ENCODE measurements at places on chromosomes 6 and 20.

- DNase-seq = no peak
Measured at GRCh38 chr20:48772183-48772976, 55.4 kb downstream of the PREX1 start.

GRCh38 chr6:134047673-134048072, 4.8 kb downstream of the SLC2A12 start:
- DNase-seq = no peak

- no peak for DNase-seq
Measured at GRCh38 chr6:45654673-45655072, 276.9 kb upstream of the SUPT3H start.

DNA sequence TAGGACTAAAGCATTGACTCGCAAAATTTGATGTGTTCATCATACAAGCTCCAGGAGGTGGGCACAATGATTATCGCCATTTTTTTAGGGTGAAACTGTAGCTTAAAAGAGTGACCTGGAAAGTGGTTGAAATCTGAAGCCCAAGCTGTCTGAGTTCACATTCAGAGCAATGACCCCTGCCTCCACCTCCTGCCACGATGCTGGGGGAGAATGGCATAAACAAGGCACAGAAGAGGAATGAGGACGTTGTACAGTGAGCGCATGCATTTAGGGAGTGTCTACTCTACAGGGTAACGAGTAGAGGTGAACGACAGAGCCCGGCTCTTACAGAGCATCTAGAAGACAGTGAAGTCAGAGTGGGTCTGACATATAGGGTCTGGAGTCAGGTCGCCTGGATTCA, 37.2 kb downstream of the CNKSR3 start:
- no peak for DNase-seq

GRCh38 chr20:52833901-52834300, 138.3 kb upstream of the TSHZ2 start:
- DNase-seq = no peak

GRCh38 chr6:158751224-158751623, 67.9 kb downstream of the EZR start:
- no peak for DNase-seq

DNA sequence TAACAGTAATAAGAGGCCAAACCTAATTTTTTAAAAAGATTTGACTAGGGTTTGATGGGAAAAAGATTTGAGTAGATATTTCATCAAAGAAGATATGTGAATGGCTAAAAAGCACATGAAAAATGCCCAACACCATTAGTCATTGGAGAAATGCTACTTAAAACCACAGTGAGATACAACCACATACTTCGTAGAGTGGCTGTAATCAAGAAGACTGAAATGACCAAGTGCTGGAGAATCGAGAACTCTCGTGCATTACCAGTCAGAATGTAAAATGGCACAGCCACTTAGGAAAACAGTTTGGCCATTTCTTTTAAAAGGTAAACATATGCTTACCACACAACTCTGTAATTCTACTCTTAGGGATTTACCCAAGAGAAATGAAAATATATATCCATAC, 175.5 kb downstream of the EYA2 start:
- DNase-seq = no peak

- DNase-seq = no peak
Measured at GRCh38 chr6:87261534-87261933, 60.9 kb upstream of the SMIM8 start.

GRCh38 chr20:44319839-44320422, 8.9 kb upstream of the FITM2 start:
- no peak for DNase-seq

- DNase-seq = no peak
Measured at GRCh38 chr6:147833607-147834006, 325.1 kb downstream of the SAMD5 start.

- DNase-seq = no peak
Measured at GRCh38 chr6:158249340-158249836, 62.9 kb upstream of the TULP4 start.

DNA sequence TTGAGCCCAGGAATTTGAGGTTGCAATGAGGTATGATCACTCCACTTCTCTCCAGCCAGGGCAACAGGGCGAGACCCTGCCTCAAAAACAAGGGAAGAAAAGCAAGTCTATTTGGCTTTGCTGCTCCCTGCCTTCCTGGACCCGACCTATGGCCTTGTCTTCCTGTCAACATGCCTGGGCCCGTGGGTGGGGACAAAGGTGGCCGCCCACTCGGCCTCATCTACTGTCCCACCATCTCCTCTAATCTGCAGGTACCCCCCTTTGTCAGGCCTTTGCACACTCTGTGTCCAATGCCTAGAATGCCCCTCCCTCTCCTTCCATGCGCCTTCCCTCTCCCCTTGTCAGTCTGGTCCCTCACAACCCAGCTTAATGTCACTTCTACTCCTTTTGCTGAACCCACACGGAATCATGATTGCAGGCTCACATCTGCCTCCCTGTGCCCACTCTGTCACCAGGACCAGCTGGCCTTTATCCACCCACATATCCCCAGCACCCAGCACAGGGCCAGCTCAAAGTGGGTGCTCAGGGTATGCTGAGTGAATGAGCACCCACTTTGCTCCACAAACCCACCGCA, 40.3 kb downstream of the MDFI start:
- DNase-seq = no peak

- DNase-seq = no peak
Measured at GRCh38 chr6:132246120-132246617, 155.1 kb downstream of the MOXD1 start.

DNA sequence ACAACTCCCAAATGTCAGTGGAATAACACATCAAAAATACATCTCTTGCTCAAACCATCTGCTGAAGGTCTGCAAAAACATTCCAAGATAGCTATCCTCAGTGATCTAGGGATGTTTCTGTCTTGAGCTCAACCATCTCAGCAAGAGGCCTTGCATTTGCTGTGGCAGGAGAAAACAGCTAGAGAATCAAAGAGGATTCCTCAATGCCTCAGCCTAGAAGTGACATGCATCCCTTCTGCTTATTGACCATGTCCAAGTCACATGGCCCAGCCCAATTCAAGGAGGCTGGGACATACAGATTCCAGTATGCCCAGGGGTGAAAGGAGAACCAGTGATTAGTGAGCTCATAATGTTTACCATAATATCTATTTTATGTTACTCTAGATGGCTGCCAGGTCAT, 269.5 kb downstream of the PLCB1 start:
- DNase-seq = no peak

DNA sequence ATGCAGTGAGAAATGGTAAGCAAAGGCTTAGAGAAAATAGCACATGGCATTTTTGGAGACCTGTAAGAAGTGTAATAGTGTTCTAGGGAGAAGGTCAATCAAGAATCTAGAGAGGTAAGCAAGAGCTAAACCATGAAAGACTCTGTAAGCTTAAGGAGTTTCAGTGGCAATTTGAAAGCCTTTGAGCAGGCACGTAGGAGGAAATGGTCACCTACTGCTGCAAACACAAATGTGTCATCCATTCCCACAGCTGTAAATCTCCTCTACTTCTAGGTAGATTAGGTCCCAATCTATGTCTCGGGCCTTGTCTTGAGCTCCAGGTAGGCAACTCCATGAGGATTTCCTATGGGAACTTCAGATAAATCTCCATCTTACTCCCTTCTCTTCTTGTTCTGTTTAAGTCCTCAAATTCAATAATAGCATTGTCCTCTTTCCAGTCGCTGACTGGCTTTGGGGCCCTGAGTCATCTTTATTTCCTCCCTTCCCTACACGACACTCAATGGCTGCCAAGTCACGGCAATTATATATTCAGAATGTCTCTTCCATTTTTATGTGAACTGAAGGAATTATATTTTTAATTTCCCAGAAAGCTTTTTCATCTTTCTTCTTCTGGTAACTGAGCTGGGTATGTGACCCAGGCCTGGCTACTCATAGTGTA, 24.2 kb upstream of the PAQR8 start:
- DNase-seq = no peak

- no peak for DNase-seq
Measured at GRCh38 chr6:33271117-33271467, 584 bp downstream of the VPS52 start.

- DNase-seq = no peak
Measured at GRCh38 chr20:48673507-48673906, 154.3 kb downstream of the PREX1 start.

DNA sequence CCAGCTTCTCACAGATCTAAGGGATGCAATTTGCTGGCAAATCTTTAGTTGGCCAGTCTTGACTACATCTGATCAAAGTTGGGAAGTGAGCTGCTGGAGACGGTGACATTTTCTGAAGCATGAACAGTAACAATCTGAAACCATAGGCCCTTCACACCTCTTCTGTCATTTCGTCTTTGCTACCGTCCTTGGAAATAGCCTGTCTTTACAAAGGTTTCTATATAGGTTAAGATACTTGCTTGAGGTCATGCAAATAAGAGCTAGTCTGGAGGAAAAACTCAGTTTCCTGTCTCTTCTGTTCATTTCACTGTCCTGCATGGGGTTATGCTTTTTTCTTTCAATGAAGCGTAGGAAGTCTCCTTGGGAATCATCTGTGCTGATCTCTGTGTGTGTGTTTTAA, 55.6 kb downstream of the CARMIL1 start:
- DNase-seq = no peak

DNA sequence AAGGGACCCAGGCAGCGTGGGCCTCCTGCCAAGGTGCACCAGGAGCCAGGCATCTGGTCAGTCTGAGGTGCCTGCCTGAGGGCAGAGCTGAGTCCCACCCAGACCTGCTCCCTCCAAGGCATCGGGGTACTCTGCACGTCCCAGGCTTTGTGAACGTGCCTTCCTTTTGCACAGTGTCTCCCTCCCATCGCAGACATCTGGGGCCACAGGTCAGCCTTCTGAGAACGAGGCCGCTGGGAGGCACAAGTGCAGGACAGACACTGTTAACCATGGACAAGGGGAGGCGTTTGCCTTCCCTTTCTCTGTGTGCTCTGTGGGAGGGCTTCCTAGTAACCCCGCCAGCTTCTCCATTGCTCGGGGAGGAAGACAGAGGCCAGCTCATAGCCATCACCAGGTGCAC, 47.6 kb downstream of the TFAP2C start:
- DNase-seq = no peak

GRCh38 chr6:43007126-43007525, 6.6 kb downstream of the MEA1 start:
- no peak for DNase-seq

GRCh38 chr6:132499757-132500156, 13.2 kb downstream of the STX7 start:
- DNase-seq = no peak

- DNase-seq = no peak
Measured at GRCh38 chr6:13405961-13406477, 77.7 kb upstream of the TBC1D7 start.

DNA sequence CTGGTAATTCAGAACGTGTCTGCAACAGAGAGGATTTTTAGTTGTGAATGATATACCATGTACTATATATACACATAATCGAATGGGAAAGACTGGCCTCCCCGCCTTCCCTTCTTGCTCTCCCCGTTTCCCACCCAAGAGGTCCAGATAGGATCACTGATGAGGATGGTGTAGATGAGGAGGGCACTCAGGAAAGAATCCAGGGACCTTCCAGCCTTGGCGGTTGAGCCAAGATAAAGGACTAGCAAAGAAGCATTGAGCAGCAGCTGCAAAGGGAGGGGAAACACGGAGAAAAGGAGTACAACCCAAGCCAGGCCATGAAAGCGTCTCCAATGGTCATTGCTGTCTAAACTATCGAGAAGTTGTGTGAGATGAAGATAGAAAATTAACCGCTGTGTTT, 84.0 kb upstream of the EXOC2 start:
- no peak for DNase-seq

GRCh38 chr6:24051942-24052589, 73.9 kb upstream of the NRSN1 start:
- DNase-seq = no peak

GRCh38 chr6:61833176-61833755, 452.8 kb downstream of the KHDRBS2 start:
- DNase-seq = no peak

- DNase-seq = no peak
Measured at GRCh38 chr6:61210549-61210948, 1075.5 kb downstream of the KHDRBS2 start.

All from left kidney (tissue), 8 donors.